ENCODE measurements at places on chromosomes 11 and 22. TPM values are rescaled to one million over a fixed set of nuclear protein-coding genes. Genes with fewer than 3 reads are reported as not detected.

CASP12 gene
- total RNA-seq: 2.8 TPM

APOA5 gene
- not detected for total RNA-seq

DCHS1 gene
- total RNA-seq: 14.8 TPM

FGF19 gene
- not detected for total RNA-seq

PES1 gene
- 46.8 TPM for total RNA-seq

JAML gene
- total RNA-seq: 4.0 TPM

PICK1 gene
- total RNA-seq: 32.2 TPM

PNPLA5 gene
- total RNA-seq: not detected

BTBD18 gene
- not detected for total RNA-seq

CARD18 gene
- total RNA-seq: not detected

PRG3 gene
- not detected for total RNA-seq

SLC39A13 gene
- total RNA-seq: 92.9 TPM

ZP1 gene
- total RNA-seq: 1.5 TPM

TRIM29 gene
- 2.8 TPM for total RNA-seq

BATF2 gene
- total RNA-seq: 6.4 TPM

MUC5B gene
- not detected for total RNA-seq

OR5B12 gene
- total RNA-seq: not detected

RGL4 gene
- total RNA-seq: not detected

TPH1 gene
- total RNA-seq: 0.11 TPM

CALCA gene
- not detected for total RNA-seq

DCDC1 gene
- 0.32 TPM for total RNA-seq

RHOD gene
- 10.9 TPM for total RNA-seq

MAP4K2 gene
- total RNA-seq: 16.1 TPM
